Stimulated activated CD4-positive, alpha-beta T cell treated with anti-CD3 and anti-CD28 coated beads, Interleukin-2, amount 100 ng/mL, for 4 hours (primary cell): ENCODE measurements at places on chromosomes 4 and X.
A peak's percentile ranks its signal among the peaks of the same experiment; 100 is the strongest.

DNA sequence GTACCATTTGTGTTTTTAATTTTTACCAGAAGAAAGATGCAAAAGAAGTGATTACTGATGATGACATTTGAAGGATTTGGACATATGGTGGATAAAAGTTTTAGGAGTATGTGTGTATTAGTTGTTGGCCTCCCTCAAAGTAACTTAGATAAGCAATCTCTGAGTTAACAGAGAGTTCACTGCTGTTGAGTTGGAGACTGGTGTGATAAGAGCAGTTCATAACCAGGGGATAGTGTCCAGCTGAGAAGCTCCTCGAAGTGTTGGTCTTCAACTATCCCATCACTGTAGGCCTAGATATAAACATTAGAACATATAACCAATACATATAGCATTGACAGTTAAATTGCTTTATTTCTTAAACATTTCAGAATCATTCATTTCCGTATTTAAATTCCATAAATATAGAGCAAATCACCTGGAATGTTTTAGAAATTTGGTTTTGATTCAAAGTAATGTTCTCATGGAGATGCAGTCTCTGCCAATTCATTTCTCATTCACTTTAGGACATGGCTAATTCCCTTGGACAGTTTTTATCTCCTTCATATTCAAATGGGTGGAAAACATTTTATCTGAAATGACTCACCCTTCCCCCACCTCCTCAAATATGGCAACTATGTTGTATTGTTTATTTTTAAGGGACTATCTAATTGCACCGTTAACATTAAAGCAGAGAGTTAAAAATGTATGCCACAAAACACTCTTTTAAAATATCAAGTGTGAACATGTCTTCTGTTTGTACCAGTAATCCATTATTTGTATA, 136.8 kb upstream of the SLC4A4 start:
- no peak for DNase-seq

GRCh38 chr4:147044241-147044640, 98.6 kb upstream of the TTC29 start:
- no peak for DNase-seq

GRCh38 chrX:31603411-31604120, 531.7 kb upstream of the FTHL17 start:
- DNase-seq: no peak

DNA sequence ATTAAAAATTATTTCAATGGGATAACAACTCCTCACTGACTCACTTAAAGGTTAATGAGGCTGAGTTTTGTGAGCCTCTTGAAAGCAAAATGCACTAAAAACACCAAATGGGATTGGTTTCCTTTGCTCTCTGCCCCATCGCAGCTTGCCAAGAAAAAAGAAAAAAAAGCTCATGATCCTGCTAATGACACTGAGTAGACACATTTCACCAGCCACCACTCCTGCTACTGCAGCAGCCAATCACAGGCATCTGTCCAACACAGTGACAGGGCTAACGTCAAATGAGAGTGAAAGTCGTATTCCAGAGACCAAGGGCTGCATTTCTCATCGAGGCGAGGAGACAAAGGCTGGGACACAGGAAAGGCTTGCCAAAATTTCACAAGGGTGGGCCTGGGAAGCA, 5.2 kb downstream of the APBB2 start:
- DNase-seq: no peak

DNA sequence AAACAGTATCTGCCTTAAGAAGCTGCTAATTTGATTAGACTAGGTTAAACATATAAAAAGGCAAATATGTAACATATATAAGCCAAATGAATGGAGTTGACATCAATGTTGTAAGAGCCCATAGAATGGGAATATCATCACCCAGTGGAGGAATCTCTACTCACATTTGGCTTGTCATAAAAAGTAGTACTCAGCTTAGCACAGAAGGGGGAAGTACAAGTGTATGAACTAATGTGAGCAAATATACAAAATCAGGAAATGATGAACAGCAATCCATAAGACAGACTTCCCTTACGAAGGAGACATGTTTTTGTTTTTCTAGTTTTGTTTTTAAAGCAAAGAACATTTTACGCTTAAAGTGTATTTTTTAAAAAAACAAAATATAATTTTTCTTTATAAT, 74.9 kb downstream of the MAB21L2 start:
- DNase-seq: no peak

DNA sequence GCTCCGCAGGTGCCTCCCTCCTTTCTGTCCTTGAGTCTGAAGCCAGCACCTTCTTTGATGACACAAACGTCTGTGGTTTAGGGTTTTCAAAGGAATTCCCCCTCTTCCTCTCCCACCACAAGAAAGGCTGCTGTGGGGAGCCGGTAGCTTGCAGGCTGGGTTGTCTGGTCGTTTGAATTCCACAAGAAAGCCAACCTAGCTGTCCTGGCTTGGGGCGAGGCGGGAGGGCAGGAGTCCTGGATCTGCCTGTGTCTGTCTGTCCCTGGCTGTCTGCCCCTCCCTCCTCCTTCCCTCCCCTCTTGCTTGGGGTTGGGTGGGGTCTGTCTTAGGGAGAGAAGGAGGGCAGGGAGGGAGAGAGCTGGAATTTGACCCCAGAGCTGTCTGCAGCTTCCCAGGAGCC, 56.3 kb downstream of the SHROOM2 start:
- DNase-seq: no peak

DNA sequence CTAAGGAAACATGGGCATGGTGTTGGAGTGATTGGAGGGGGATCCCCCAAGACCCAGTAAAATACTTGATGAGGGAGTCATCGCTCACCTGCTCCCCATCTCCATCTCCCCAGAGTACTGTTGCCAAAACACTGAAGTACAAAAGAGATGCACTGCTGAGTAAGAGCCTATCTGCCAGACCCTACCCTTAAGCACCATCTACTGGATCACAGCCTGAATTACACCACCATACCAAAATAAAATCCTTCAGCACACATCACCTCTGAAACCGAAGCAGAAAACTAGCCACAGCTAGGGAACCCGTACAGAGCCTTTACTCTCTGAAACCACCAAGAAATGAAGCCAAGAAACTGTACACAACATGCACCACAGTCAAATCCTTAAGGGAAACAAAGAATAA, 466.3 kb upstream of the ACTRT1 start:
- DNase-seq: no peak

GRCh38 chr4:128299848-128300247, 12.2 kb upstream of the PGRMC2 start:
- DNase-seq: no peak

DNA sequence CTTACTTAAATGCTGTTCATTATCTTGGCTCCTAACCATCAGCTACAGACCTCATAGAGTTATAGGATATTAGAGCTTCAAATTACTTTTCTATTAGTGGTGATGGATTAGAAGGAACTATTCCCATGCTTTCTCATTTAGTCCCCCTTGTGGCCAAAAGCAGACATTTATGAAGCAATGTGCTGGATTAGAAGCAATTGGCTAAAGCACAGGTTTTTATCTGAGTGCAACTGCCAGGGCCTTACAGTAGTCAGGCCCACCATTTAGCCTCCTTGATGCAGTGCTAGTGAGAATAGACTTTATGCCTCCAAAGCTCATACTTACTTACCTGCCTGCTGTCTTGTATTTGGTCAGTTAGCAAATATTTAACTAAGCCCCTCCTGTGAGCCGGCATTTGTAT, 93.0 kb downstream of the TSPAN7 start:
- no peak for DNase-seq

GRCh38 chrX:1531096-1531890, 5.7 kb downstream of the P2RY8 start:
- no peak for DNase-seq

GRCh38 chr4:53614591-53614990, 23.3 kb upstream of the LNX1 start:
- no peak for DNase-seq

DNA sequence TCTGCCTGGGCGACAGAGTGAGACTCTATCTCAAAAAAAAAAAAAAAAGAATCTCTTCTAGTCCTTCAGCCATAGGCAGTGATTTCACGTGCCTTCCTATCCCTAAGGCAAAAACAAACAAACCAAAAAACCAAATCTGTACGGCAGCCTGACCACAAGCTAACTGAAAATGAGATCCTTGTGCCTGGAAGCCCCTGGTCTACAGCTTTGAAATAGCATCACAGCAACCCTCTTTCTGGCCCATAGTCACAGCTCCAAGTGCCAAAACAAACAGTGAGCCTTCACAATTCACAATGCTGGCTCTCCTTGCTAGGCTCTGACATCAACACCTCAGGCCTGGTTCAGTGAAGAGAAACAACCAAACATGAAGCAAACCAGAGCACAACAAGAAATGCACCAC, 46.1 kb downstream of the TMEM150C start:
- DNase-seq: no peak

GRCh38 chrX:75989806-75990590, 182.9 kb upstream of the PBDC1 start:
- DNase-seq: no peak

DNA sequence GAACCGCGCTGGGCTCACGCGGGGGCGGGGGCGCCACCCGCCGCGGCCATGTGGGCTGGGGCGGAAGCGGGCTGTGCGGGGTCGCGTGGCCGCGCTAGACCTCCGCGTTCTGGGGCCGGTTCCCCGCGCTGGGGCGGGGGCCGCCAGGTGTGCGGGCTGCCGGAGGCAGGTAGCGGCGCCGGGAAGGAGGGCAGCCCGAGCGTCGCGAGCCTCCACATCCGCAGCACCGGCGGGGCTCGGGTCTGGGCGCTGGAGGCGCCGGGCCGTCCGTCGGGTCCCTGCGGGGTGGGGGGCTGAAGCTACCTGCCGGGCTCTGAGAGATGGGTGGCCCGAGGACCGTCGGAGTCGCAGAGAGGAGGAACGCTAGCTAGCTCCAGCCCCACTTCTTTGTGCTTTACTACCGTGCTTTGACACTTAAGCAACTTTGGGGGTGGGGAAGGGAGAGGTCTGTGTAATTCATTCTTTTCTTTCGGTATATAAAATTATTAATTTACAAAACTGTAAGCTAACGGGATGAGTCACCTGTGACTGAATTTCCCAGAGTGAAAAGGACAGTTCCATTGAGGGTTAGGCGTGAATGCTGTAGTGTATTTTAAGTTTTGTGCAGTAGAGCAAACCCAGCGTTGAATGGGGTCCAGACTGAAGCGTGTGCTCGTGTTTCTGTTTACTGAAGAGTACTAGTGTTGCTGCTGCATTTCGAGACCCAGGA, 689 bp downstream of the METAP1 start:
- peak; percentile 20 for DNase-seq

- DNase-seq: no peak
These were observed 73.0 kb upstream of the NR3C2 start for GRCh38 chr4:148515248-148515647.

DNA sequence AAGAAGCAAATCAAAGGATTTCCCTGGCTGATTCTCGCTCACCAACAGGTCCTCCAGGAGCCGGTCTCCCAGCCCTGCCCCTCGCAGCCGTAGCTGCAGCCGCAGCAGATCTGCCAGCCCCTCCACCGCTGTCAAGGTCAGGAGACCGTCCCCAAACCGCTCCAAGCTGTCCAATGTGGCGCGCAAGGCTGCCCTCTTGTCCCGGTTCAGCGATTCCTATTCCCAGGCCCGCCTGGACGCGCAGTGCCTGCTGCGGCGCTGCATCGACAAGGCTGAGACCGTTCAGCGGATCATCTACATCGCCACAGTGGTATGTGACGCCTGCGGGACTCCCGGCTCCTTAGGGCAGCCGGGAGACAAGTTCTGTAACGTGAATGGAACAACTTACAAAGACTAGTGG, 25.6 kb downstream of the SPATA18 start:
- no peak for DNase-seq
